ENCODE measurements at places on chromosomes 4 and X.

DNA sequence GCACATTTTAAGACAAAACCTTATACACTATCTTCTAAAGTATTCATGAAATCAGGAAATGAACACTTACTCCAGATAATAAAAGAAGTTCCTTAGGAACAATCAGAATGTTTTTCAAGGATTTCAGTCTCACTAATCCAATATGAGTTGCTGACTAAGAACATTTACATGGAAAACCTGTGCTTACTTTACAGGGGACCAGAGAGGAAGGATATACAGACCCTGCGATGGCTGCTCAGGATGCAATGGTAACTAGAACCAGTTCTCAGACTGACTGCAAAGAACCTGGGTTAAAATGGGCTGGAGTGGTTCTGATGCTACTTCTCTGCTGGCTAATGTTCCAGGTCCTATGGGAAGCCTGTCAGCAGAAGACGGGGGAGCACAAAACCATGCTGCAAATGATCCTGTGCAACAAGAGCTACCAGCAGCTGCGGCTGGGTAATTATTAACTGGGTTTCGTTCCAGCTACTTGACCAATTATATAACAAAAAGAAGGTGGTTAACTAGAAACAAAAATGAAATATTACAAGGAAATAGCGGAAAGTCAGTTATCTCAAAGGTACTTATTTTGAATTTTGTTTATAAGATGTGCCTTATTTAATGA, 85.3 kb downstream of the ANXA10 start:
- DNase-seq = no peak

- no peak for DNase-seq
These were observed 42.0 kb upstream of the UGDH start for GRCh38 chr4:39569209-39569608.

GRCh38 chr4:157896726-157897125, 276.1 kb downstream of the GASK1B start:
- DNase-seq = no peak

- no peak for DNase-seq
These were observed 8.9 kb downstream of the FAT4 start for GRCh38 chr4:125323654-125324053.

DNA sequence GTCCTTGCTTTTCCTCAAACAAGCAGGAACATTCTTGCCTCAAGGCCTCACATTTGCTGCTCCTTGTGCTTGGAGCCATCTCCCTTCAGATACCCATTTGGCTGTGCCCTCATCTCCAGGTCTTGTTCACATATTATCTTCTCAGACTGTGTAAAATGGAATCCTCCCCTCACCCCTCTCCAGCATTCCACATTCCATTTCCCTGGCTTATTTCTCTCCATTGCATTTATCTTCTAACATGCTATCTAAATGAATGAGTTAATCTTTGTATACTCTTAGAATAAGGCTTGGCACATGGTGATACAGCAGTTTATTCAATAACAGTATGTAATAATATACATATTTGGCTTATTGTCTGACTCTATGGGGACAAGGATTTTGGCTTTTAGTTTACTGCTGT, 8.8 kb upstream of the GALNT7 start:
- DNase-seq = no peak

GRCh38 chr4:110663738-110664444, 41.0 kb upstream of the PITX2 start:
- DNase-seq = no peak

GRCh38 chrX:69362354-69362753, 141.8 kb upstream of the NALF2 start:
- DNase-seq = no peak

DNA sequence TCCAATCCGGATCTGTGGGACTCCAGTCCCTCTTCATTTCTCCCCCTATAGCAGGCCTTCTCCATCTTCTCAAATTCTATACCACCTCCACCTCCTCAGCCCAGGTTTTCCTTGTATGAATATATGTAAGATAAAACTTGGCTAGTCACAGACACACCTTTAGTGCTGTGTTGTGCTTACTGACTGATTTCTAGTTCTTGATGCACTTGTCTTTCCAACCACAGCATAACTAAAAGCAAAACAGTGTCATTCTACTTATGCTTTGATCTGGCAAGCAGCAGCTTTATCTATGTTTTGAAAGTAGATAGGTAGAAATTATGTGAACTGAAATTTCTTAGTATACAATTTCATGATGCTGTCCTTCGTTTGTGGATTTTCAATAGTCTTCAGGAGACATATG, 47.5 kb downstream of the CCNI start:
- no peak for DNase-seq

DNA sequence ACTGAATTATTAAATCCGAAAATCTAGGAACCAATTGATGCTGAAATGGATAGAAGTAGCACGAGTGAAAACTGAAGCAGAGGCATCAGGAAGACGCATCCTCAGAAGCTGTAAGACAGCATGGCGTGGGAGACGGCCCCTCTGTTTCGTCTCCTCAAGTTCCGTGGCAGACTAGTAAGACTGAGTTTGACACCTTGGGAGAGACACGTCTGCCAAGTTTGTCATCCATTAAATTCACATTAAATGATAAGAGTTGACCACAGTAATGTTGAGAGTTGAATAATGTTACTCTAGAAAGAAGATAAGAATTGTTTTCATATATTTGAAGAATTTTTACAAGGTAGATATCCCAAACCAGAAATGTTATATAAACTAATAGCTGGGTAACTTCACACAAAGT, 736.1 kb upstream of the FRG1 start:
- DNase-seq = no peak

Measured in KBM-7 (cell line).